ENCODE measurements at places on chromosomes 1 and 21. TPM values are rescaled to one million over a fixed set of nuclear protein-coding genes. Genes with fewer than 3 reads are reported as not detected.

- peaks cover 48% of the 10 kb centered on the region for H3K4me1 ChIP-seq
- peak within 1 kb of the TSS; percentile 55 for H3K4me3 ChIP-seq
- peak within 1 kb of the TSS; percentile 93 for H3K27ac ChIP-seq
- H3K27me3 ChIP-seq = no peaks in the 10 kb centered on the region
- H3K36me3 ChIP-seq = no peaks in the 10 kb centered on the region
Observed at GRCh38 chr1:78004719-78005447, at the start of gene DNAJB4. TSS of gene DNAJB4 (plus strand) at chr1:78004939. CDS start at chr1:78005111, 172 bp downstream.

- no peak for DNase-seq
- no peaks in the 10 kb centered on the region for H3K36me3 ChIP-seq
- H3K4me1 ChIP-seq = peaks cover 10% of the 10 kb centered on the region
- no peak overlapping the region for H3K4me3 ChIP-seq
- no peak overlapping the region for H3K27ac ChIP-seq
Observed at GRCh38 chr1:10892138-10893065, 96.0 kb upstream of the CASZ1 start.

FLVCR1 gene
- total RNA-seq = 18.9 TPM

SLC41A1 gene
- 46.2 TPM for total RNA-seq

LRRC3 gene
- 8.0 TPM for total RNA-seq

TMEM82 gene
- not detected for total RNA-seq

Measured in stomach (tissue), 19 donors.